NCI-H1417 treated with DMSO at 0.1 percent for 48 hours (cell line): ENCODE measurements at places on chromosomes 12 and 14.

DNA sequence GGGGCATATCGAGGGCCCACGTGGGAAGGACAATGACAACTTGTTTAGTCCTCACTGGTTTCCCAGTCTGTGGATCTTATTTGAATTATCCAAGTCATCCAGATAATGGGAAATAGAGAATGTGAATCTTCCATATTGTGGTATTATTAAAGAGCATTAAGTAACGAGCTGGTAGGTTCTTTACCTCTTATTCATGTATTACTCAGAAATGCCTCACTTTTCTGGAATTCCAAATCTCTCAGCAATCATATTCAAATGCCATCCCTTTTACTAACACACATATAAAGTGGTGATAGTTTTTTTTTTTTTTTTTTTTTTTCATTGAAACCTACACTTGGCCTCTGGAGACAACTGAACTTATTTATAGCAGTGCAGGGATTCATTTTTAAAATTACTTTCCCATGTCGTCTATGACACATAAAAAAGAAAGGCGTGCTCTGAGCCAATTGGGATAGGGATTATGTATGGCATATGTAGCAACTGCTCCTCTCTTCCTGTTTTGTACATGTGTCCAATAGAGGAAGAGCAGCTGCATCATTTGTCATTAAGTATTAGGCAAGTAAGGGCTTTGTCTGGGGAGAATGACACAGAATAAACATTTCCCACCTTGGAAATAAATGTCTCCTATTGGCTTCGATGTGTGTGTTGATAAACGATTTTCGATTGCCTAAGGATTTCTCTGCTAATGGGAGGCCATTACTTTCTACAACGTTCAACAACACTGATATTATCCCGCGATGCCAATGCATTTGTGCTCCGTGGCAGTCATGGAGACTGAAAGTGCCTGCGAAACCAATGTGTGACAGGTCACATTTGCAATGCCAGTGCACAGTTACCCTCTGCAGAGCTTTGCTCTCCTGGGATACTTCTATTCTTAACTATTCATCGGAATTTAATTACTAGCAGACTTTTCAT is 78.6 kb upstream of the IFNG-AS1 start:
- no peak for DNase-seq

DNA sequence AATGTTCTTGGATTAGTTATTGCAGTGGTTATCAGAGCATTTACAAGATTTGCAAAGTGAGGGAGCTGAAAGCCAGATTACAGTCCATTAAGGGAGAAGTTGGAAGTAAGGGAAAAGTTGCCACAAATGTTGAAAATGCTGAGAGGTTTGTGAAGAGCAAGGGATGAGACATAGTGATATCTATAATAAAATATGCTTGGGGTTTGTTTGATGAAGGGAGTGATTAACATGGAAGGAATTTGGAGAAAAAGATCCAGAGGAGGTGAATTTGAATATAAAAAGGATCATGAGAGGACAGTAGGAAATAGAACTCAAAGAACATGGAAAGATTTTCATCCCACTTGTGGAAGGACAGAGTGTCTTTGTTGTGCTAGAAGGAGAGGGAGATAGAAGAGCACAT is 19.3 kb upstream of the CCER1 start:
- DNase-seq = no peak

- DNase-seq = no peak
These were observed 6.6 kb downstream of the MAX start for GRCh38 chr14:65095633-65096205.

DNA sequence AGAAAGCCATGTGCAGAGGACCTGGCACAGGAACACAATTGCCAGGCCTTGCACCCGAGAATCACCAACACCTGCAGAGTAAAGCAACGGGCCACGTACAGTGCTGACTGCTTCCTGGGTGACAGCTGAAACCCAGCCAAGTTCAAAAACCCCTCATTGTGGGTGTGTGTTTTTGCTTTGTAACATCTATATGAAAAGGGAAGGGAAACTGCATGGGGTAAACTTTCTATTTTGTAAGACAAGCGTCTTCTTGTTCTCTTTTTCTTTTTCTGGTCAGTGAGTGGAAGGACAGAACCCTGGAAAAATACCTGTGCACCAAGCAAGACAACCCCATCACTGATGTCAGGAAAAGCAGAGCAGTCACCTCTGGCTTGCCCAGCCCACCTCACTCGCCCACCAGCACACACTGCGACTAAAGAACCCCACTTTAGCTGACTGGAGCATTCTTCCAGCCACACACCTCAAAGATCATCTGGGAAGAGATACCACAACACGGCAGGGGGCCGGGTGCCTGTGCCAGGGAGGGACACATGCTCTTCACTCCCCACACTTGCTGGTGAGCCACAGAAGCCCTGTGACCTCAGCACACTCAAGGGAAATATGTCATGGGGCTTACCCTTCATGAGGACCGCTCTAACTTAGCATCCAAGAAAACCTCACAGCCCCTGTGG is 172.3 kb downstream of the NDUFA12 start:
- DNase-seq = no peak

GRCh38 chr14:54475911-54476310 is 12.9 kb downstream of the GMFB start:
- DNase-seq = no peak

DNA sequence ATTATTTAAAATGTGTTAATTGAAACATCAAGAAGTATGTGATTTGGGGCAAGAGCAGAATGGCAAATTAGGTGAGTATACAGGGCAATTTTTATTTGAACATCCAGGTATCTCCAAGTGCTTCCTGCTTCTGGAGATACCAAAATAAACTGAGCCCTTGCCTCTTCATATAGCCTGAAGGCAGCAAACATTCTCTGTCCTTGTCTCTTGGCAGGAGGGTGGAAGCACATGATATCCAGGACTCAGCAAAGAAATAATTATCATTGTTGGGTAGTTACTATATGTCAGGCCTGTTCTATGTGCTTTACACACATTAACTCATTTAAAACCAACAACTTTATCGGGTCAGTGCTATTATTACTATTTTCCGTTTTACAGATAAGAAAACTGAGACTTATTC is 12.5 kb downstream of the LIN7A start:
- no peak for DNase-seq

DNA sequence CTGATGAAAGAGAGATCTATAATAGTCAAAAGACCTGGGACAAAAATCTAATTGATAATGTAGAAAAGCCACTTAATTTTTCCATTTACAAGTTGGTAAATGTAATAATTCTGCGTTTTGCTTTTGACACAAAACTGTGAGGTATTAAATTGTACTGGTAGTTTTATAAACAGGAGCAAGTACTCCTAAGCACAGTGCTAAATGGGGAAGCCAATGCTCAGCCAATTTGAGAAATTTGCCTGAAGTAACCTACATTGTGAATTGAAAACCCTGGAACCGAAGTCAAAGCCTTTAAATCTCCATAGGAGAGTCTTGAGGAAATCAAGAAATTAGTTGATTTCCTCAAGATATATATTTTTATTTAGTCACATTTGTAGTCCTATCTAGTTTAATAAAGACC is 152.8 kb downstream of the SLCO1B3 start:
- no peak for DNase-seq

DNA sequence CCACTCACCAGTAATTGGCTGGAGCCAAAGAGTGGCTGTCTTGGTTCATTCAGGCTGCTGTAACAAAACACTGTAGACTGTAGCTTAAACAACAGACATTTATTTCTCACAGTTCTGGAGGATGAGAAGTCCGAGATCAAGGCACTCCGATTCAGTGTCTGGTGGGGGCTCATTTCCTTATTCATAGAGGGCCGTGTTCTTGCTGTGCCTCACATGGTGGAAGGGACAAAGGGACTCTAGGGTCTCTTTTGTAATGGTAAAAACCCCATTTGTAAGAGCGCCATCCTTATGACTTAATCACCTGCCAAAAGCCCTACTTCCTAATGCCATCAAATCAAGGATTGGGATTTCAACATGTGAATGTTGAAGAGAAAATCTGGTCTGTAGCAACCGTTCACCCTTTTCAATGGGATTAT is 34.7 kb upstream of the CDKN3 start:
- no peak for DNase-seq

DNA sequence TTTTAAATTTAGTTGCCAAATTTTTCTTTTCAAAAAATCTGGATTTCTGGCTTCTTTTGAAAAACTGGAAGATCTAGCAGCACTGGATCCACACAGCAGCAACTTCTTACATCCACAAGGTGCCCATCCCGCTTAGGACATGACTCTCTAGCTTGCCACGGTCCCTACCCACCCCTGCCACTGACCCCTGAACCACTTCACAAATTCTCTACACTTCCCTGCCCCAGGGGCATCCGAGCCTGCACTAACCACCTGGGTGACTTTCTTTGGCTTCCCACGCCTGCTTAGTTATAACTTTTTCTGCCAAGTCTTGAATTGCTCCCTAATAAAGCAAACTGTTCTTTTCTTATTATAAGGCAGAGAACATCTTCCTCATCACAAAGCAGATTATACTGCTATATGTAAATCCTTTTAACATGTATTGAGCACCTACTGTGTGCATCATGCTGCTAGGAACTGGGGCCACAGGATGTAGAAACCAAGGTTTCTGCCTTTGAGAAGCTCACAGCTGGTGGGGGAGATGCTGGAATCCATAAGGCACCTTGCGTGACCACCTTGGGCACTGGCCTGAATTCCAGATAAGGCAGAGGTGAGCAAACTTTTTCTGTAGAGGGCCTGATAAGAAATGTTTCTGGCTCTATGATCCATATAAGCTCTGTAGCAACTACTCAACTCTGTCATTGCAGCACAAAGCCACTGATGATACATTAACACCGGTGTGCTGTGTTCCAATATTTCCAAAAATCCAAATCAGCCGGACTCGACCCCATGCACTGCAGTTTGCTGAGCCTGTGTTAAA is 59.8 kb downstream of the ACTN1 start:
- DNase-seq = no peak

DNA sequence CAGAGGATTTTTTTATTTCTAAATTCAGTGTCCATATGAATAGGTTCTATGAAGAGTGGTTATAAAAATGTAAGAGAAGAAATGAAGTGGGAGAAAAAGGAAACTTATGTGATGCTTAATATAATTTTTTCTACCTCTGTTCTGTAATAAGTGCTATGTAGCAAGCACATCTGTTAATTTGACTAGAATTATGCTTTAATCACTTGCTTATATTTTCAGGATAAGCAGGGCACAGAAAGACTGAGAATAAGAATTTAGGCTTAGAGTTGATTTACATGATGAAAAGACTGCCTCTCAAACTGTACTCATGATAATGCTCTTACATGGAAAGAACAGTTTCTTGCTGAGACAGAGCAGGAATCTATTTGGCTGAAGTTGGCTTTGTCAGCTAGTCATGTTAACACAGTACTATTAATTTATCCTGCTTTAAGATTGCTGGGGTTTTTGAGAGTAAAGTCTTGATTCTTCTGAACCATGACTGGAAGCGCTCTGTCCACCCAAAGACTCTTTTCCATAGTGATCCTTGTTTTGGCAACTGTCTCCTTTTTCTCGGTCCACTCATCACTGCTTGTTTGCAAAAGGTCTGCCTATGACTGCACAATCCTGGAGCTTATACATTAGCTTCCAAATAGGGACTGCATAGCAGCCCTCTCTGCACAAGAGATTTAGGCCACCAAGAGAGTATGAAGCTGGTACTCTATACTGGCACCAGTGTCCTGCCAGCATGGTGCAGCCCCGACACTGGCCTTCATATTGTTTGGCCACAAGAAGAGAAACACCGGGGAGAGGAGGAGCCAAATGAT is 98.8 kb downstream of the AKAP6 start:
- no peak for DNase-seq

- no peak for DNase-seq
These were observed 15.4 kb upstream of the RNASE4 start for GRCh38 chr14:20668969-20669368.

GRCh38 chr14:93100570-93100969 is 15.2 kb downstream of the ITPK1 start:
- DNase-seq = no peak

GRCh38 chr12:48183091-48183875 is at the start of gene CCDC184:
CCDC184 (plus strand) TSS chr12:48183644; CDS start chr12:48184123, 479 bp downstream.
- peak; percentile 67 for DNase-seq

DNA sequence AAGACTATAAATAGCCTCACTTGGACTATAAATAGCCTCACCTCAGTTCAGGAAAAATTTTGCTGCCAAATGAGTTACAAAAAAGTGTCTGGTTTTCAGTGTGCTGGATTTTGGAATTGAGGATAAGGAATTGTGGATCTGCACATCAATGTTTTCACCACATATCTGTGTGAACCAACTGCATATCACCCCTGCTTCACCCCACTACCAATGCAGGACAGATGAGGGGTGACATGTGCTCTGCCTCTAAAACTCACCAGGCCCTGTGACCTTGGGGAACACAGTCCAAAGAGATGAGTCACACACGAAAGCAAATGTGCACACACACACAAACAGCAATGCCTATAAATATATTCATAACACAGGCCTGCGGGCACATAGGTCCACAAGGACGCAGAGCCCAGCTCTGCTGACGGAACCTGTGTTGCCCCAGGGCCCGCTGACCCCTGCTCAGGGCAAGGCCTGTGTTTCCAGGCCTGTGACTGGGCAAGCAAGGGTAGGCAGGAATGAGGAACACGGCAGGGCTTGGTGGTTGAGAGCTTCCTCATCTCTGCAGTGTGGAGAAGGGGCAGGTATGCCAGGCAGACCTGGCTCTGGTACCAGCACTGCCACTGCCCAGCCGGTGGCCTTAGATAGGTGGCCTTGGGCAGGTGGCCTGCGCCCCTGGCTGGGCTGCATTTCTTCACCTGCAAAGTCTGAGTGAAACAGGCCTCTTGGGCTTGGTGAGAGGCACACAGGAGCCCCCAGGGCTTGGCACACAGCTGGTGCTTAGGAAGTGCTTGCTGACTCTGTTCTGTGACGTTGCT is 82.4 kb downstream of the ARL6IP4 start:
- no peak for DNase-seq

GRCh38 chr14:63212776-63213500 is 8.7 kb downstream of the RHOJ start:
- DNase-seq = no peak

DNA sequence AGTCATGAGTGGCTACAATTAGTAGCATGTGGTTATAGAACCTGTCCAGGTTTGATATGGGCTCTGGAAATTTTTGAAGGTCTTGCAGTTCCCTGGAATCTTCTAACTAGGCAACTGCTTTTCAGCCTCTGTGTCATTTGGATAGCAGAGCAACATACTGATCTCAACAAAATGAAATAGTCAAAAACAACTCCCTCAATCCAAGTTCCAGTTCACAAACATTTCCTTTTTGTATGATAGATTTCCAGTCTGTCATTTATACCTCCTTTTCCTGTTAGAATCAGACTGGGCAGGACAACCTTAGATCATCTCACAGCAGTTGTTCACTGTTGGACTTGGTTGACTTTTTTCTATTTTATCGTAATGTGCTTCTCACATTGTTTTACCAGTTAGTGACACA is 442.1 kb upstream of the PDE3A start:
- no peak for DNase-seq

GRCh38 chr14:100567009-100567876 is 20.0 kb downstream of the BEGAIN start:
- DNase-seq = no peak

GRCh38 chr12:2291947-2292346 is 239.2 kb downstream of the CACNA1C start:
- DNase-seq = no peak

GRCh38 chr12:132328282-132329029 is 933 bp downstream of the GALNT9 start:
- DNase-seq = no peak
